ENCODE measurements at places on chromosomes 11 and 22.

- DNase-seq = no peak
Measured at GRCh38 chr22:34333285-34333684, 413.0 kb upstream of the LARGE1 start.

DNA sequence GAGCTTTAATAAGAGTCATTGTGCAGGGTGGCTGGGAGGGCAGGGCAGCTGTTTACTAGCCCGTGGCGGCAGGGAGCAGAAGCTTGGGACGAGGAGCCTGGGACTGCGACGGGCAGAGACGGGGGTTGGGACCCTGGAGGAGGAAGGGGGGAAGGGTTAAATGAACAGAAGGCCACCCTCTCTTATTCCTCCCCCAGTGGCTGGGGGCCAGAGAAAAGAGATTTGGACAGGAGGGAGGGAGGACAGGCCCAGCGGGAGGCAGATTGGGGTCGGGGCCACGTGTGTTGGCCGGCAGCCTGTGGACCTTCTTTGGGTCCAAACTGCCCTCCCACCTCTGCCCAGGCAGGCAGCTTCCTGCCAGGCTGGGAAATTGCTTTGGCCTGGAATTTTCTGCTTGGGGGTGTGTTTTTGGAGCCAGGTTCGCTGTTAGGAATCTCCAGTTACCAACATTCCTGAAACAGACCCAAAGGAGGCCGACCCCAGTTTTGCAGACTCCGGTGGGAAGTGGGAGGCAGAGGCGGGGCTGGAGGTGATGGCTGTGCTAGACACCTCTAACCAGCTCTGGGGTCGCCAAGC lies 50.2 kb downstream of the APOL3 start:
- no peak for DNase-seq

GRCh38 chr11:18617688-18618341 lies 16.3 kb downstream of the SPTY2D1 start:
- DNase-seq = no peak

DNA sequence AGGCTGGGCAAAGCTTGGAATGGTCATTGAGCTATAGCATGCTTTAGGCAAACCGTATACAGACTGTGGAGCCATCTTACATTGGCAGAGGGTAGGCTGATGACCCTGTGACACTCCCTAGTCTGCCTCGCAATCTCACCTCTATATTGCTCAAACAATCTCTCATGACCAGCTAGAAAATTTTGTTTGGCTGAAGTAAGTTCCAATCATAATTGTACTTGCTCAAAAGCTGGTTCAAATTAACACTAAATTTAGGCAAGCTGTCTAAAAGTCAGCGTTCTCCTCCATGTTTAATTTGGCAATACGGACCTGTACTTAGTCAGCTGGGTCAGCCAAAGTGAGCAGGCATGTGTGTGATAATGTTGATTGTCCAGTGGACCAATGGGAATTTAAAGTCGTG lies 133.0 kb downstream of the SWAP70 start:
- no peak for DNase-seq

GRCh38 chr11:66336234-66337102 lies at the start of gene RIN1:
TSS of gene RIN1 (minus strand) at chr11:66336434. CDS start at chr11:66336402, 32 bp downstream.
- DNase-seq = no peak

DNA sequence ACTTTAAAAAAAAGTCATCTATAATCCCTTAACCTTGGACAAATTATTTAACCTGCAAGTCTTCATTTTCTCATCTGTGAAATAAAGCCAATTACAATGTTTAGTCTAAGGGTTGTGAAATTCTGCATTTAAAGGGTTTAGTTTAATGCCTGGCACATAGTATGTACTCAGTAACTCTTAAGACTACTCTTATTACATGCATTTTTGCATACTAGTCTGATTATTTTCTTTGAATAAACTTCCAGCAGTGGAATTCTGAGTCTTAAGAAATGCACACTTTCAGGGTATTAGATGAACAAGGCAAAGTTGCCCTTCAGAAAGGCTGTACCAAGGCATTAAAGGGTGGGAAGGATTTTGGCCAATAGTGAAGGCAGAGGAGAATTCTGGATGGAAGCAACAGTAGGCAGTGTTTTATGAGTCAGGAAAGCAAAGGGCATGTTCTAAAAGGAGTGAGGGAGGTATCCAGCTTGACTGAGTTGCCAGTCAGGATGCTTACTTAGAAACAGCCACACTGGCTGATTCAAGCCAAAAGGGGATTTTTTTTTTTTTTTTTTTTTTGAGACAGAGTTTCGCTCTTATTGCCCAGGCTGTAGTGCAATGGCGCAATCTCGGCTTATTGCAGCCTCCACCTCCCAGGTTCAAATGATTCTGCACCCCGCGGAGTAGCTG lies 50.5 kb downstream of the SWAP70 start:
- DNase-seq = no peak

- no peak for DNase-seq
Measured at GRCh38 chr11:35566181-35566580, 40.8 kb upstream of the PAMR1 start.

DNA sequence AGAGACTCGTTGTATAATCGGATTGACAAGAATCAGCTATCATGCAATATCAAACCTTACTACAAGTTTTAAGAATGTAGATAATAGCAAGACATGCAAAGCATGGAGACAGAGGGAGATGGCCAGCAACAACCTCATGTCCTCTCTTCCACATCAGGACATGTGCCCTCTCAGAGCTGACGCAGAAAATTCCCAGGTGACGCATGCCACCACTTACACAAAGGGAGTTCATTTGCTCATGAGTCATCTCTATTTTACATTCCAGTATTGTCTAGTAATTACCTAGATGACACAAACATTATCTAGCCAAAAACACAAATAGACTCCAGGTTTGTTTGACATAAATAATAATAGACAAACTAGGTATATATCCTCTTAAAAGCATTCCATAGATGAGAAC lies 38.1 kb upstream of the OPCML start:
- DNase-seq = no peak

- no peak for DNase-seq
Measured at GRCh38 chr11:6196396-6196795, 2.6 kb upstream of the OR52W1 start.

DNA sequence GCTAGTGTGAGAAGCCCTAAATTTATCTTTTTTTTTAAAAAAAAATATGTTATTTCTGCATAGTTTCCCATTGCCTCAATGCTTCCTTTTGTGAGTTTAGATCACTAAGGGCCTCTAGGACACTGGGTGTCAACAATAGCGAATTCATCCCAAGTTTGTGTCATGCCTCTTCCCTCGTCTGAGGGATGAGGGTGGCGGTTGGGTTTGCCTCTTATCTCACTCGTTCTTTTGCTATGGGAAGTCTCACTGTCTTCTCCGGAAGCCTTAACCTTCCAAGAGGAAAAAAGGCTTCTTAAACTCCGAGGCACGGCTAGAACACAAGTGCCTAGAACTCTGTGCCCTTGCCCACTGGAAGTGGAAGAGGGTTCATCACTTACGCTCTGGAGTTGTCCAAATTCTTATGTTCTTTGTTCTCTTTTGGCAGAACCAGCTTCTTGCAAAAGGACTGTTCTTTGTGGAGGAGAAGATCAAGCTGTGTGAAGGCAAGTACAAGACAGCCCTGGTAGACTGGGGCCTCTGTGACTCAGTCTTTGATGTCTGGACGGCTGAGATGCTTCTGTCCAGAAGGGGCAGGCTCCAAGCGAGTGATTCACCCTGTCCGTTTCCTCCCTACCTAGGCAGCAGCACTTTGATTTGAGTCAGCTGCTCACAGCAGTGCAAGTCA lies 78.5 kb downstream of the TRAF6 start:
- DNase-seq = no peak

DNA sequence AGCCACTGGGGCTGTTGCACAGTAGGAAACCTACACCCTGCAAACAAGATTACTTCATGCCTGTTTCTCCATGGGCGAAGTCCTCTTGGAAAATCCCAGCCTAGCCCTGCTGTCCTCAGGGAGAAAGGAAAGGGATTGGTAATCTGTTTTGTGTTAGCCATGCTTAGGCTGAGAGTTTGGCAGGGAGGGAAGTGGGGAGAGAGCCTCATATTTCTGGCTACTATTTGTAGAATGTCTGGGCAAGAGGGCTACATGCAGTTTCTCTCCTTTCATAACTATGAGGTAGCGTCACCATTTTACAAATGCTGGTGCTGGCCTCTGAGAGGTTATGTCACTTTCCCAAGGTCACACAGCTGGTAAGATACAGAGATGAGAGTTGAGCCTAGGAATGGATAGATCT lies 737 bp upstream of the MFRP start:
- no peak for DNase-seq

DNA sequence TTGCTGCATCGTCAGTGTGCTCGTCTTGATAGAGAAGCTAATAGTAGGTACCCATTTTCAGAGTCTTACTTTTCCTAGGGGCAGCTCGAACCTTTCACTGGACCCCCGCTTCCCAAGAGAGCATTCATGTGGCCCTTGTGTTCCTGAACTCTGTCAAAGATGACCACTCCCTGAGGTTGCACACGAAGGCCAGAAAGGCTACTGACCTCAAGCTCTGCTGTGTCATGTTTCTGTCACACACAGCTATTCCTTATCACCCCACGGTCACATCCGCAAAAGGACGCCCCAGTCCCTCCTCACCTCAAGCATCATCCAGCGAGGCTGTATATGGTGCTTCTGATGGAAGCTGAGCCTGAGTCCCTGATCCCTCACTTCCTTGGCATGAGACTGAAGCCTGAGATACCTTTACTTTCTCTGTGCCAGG lies 171.5 kb downstream of the LDLRAD3 start:
- no peak for DNase-seq

DNA sequence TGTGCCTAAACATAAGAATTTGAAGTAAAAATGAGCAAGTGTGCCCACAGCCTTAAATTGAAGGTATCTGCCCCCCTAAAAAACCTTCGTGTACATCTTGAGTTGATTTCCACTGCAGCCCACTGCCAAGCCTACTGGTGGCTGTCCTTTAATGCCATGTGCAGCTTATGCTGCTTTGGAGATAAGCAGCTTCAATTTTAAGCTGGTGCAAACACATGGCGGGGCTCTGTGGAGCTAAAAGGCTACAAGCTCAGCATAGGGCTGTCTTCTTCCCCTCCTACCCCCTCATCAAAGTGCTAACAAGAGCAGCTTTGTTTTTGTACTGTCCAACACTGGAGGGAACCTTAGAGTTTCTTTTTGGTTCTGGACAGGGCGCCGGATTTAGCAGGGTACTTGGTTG lies 128.5 kb upstream of the LMO1 start:
- no peak for DNase-seq

- DNase-seq = peak; percentile 94
Measured at GRCh38 chr11:125941619-125942611, 3.9 kb upstream of the VSIG10L2 start.

- no peak for DNase-seq
Measured at GRCh38 chr11:34632105-34632791, 11.4 kb downstream of the EHF start.

DNA sequence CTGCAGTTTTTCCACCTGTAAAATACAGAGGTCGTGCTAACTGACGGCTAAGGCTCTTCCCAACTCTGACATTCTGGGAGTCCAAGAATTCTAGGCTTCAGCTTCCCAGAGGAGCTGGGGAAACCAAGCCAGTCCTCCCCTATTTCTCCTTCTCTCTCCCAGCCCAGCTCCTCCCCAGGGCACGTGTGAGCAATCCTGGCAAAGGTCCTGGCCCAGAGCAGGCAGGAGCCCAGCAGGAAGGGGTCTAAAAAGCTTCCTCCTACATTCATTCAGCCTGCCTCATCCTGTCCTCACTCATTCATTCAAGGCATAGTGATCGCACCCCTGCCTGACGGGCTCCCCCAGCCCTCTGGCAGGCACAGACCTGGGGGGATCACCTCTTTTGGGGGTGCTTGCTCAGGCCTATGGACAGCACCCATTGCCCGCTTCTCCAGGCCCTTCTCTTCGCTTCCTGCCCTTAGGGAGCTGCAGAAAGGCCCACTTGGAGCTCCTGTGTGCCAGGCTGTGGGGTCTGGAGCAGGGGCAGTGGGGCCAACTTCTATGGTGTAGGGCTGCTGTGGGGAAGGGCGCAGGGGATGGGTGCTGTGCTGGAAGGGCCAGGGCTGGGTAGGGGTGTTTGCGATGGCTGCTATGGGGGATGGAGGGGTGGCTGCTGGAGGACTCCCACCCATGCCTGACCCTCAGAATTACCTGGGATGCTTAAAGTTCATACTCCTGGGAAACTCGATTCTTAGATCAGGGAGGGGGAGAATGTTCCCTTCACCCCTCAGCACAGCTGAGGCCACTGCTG lies 9.8 kb downstream of the KCNC1 start:
- no peak for DNase-seq

- no peak for DNase-seq
Measured at GRCh38 chr11:11586465-11586864, 35.3 kb downstream of the GALNT18 start.

DNA sequence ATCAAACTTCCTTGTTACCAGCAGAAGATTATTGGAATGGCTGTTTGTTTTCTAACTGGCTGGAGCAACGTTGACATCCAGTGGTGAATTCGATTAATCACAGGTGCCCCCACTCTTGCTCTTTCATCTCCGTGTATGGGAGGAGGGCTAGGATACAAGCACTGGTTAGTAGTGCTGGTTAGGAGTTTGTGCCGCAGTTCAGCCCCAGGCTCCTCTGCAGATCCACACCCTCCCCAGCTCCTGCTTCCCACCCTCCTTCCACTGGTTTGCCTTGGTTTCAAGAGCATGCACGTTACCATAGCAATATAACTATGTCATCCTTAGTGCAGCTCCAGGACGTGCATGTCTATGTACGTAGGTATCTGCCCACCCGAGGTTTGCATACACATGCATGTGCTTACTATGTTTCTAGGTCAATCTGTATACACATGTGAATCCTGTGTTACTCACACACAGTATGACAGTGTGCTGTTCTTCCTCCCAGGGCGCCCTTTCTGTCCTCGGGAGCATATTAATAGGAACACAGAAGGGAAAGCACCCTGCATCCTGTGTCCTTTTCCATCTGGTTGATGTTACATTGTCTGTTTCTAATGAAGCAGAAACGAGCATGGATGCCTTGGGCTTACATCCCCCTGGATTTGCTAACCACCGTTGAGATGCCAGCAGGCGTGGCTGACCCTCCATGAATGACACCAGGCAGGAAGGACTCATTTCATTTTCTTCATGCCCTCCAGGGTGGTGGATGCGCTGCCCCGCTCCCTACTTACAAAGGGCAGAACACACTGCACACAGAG lies 539.3 kb downstream of the OPCML start:
- DNase-seq = peak; percentile 83

- DNase-seq = no peak
Measured at GRCh38 chr11:19025481-19026406, 34.8 kb downstream of the MRGPRX2 start.

- DNase-seq = no peak
Measured at GRCh38 chr22:50476868-50477267, 2.0 kb upstream of the SBF1 start.

DNA sequence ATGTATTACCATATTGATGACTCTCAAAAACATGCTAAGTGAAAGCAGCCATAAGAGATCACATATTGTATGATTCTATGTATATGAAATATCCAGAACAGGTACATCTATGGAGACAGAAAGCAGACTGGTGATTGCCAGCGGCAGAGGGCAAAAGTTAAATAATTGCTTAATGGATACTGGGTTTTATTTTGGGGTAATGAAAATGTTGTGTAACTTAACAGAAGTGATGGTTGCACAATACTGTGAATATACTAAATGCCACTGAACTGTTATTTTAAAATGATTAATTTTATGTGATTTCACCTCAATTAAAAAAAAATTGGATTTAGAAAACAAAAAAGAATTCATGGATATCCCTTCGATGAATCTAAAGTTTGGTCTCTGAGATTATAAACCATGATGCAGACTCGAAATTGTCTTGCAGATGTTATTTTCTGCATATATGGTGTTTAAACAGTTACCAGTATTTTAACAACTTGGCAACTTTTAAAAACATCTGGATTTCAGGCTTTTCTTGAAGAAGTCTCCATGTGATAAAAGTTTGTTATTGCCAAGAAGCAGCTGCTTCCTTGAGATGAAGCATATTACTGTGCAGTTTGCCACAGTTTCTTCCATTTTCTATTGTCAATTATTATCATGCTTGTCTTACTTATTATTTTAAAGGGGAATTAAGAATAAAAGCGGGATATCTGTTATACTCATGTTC lies 38.1 kb downstream of the LARGE2 start:
- no peak for DNase-seq

Data from NCI-H510A treated with DMSO at 0.1 percent for 48 hours (cell line).